ENCODE measurements at places on chromosomes 7 and 10.

DNA sequence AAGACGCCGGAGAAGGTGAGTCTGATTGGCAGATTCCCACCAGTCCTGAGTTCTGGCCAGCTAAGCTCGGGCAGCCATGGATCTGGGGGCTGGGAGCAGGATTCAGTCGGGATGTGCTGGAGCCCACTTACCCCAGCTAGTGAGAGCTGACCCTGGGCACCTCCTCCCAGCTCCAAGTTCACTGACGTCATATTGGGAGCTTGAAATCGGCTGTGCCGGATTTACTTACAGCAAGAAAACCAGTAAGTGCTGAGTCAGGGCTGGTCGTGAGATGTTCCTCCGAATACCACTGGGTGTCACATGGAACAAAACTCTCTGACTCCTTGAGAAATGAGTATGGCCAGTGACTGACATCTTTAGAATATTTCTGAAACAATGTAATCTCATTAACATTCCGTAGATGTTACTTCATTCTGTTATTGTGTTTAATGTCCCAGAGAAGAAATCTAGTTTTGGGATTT, 621.2 kb downstream of the SDK1 start:
- no peak for DNase-seq

GRCh38 chr10:115129752-115130151, 36.6 kb downstream of the ATRNL1 start:
- peak; percentile 4 for DNase-seq

- no peak for DNase-seq
Observed at GRCh38 chr10:126536148-126536547, 134.3 kb downstream of the C10orf90 start.

DNA sequence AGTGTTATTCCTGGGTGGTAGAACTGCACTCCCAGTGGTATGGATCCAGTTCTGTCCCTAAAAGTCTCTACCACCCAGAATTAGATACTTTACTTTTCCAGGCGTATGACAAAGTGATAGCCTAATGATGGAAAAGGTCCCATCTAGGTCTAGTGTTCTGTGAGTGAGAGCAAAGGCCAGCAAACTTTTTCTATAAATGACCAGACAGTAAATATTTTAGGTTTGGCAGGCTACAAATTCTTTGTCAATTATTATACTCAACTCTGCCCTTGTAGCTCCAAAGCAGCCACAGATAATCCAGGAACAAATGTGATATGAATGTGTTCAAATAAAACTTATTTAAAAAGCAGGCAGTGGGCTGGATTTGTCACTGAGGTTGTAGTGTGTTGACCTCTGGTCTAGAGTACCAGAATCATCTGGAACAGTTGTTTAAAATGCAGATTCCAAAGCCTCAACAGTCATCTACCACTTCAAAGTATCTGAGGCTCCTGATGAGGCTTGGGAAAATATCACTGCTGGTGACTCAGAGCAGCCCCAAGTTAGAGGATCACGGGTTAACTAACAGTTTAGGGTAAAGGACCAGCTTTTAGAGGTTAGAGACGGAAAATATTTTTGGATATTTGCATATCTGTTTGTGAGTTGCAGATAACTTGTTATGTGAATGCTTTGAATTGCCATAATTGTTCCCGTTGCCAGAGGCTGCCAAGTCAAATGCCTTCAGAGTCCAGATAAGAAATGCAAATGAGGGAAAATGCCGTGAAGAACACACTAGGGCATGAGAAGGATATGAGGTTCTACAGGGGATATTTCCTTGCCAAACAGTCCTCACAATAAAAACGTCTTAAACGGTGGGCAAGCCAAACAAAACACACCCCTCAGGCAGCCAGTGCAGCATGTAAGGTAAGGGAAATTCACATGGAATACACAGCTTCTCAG, 19.4 kb downstream of the NRAP start:
- DNase-seq, result no peak

- DNase-seq, result no peak
Observed at GRCh38 chr7:100435401-100436304, 644 bp downstream of the PPP1R35 start.

DNA sequence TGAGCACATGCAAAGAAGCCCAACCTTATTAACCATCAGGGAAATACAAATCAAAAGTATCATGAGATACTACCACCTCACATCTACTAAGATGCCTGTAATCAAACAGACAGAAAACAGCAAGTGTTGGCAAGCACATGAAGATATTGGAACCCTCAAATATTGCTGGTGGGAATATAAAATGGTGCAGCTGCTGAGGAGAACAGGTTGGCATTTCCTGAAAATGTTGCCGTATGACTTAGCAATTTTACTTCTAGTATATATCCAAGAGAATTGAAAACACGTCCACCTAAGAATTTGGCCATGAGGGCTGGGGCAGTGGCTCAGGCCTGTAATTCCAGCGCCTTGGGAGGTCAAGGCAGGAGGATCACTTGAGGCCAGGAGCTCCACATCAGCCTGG, 39.4 kb upstream of the TNRC18 start:
- DNase-seq, result no peak

GRCh38 chr10:24132741-24133140, 76.2 kb upstream of the KIAA1217 start:
- DNase-seq, result no peak

- no peak for DNase-seq
Observed at GRCh38 chr7:12570168-12570533, 369 bp upstream of the SCIN start.

DNA sequence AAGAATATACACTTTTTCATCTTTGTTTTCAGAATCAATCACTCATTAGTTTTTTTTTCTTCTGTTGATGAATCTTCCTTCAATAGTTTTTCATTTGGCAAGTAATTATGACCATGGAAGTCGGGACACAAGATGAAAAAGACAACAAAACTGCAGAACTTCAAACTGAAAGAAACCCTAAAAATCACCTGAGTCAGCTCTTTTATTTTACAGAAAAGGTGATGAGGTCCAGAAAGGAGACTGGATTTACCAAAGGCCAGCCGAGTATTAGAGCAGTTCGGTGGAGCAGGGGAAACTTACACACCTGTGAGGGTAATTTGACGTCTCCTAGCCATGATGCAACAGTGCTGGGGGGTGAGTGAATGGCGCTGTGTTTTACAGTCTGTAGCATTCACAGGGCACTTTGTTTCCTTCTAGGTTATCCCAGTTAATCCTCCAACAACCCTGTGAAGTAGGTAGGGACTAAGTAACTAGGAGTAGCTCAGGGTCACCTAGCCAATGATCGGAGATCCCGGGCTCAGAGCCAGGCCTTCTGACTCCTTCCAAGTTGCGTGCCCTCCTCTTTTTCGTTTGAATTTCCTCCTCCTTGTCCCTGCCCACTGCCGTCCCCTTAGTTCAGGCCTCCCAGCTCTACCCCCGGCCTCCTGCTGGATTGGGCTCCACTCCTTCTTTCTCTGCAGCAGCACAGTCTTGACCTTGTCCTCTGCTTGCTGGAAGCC, 14.0 kb downstream of the RBM20 start:
- no peak for DNase-seq

GRCh38 chr7:36400036-36400435, 10.4 kb downstream of the ANLN start:
- no peak for DNase-seq

DNA sequence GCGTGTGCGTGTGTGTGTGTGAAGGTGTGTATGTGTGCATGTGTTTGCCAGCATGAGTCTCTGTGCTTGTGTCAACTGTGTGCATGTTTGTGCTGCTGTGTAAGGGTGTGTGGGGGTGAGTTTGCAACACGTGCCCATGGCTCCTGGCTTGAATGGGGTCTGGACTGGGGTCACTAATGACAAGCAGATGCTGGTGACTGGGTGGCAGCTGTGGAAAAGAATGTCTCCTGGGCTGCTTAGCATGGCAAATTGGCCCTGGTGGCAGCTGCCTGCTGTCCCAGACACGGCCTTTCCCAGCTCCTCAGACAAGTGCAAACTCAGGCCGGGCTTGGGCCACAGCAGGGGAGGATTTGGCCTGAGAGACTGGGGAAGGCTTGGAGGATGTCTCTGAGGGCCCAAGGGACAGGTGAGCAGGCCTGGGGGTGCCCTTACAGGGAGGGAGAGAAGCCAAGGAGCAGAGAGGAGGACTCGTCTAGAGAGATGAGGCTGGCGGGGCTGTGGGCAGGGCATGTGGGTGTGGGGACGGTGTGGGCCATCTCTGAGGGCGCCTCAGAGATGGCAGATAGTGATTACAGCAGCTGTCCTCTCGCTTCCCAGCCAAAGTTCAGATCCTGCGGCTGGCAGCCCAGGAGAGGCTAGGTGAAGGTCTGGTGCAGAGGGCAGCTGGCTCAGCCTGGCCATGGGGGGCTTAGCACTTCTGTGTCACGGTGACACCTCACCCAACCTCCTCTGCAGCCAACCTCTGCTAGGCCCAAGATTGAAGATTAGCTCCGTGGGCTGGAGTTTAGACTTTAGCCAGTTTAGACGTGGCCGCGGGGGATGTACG, 1.5 kb downstream of the AQP1 start:
- DNase-seq, result no peak

DNA sequence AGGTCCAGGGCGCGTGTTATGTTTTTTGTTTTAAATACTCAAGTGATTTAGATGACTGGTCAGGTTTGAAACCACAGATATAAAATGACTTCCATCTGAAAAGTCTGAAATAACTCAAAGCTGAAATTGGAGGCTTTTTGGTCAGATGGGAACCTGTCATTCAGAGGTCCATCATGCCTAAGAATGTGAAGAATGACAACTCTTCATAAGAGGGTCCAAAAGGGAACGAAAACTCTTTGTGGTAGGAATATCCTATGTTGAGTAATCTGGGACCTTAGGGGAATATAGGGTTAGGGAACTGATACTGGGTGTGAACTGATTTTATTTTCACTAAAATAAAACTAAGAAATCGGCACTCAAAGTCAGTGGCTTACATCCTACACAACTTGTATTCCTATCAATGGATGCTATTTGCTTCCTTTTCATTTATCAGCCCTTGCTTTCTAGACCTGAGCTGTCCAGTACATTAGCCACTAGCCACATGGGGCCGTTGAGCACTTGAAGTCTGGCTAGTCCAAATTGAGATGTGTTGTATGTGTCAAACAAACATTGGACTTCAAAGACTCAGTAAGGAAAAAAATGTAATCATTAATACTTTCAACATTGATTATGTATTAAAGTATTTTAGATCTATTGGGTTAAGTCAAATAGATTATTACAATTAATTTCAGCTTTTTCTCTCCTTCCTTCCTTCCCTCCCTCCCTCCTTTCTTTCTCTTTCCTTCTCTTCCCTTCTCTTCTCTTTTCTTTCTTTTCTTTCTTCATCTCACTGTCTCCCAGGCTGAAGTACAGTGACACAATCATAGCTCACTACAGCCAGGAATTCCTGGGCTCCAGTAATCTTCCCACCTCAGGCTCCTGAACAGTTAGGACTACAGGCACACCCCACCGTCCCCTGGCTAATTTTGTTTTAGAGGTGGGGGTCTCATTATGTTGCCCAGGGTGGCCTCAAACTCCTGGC, 56.5 kb upstream of the KDM7A start:
- no peak for DNase-seq

GRCh38 chr10:96625173-96625572, 38.4 kb upstream of the TM9SF3 start:
- no peak for DNase-seq

DNA sequence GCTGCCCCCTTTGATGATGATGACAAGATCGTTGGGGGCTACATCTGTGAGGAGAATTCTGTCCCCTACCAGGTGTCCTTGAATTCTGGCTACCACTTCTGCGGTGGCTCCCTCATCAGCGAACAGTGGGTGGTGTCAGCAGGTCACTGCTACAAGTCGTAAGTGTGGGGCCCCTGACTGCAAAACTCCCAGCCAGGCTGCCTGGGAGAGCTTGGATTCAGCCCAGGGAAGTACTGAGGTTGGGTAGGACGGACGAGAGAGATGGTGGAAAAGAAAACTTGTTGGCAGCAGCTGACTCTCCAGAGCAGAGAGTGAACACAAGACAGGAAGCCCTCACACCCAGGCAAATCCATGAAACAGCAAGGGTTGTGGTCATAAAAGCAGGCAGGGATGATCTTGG, 1.3 kb downstream of the PRSS2 start:
- no peak for DNase-seq

GRCh38 chr7:24728503-24729364, 28.5 kb downstream of the GSDME start:
- no peak for DNase-seq
